AG10803 (cell line): ENCODE measurements at places on chromosomes 1 and 21.

- DNase-seq: no peak
Observed at GRCh38 chr1:211469113-211469512, 22.8 kb downstream of the RD3 start.

- no peak for DNase-seq
Observed at GRCh38 chr1:9119745-9120144, 9.2 kb downstream of the GPR157 start.

- peak; percentile 54 for DNase-seq
Observed at GRCh38 chr1:233269656-233270055, 25.9 kb downstream of the PCNX2 start.

DNA sequence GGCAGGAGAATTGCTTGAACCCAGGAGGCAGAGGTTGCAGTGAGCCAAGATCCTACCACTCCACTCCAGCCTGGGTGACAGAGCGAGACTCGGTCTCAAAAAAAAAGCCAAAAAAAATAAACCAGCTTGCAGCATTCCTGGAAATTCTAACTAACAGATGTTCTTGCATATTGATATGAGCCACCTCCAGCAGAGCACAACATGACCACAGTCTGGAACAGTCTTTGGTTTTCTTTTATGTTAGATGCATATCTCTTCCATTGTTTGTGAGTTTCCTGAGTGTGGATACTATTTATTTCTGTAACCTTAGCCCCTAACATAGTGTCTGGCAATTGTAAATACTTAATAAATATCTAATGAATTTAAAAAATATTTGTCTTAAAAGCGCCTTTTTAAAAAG is 23.9 kb downstream of the IFNAR1 start:
- DNase-seq: no peak

GRCh38 chr1:44334968-44335367 is 20.1 kb downstream of the ERI3 start:
- DNase-seq: no peak

- peak; percentile 15 for DNase-seq
Observed at GRCh38 chr21:30336596-30336995, 898 bp downstream of the KRTAP27-1 start.

DNA sequence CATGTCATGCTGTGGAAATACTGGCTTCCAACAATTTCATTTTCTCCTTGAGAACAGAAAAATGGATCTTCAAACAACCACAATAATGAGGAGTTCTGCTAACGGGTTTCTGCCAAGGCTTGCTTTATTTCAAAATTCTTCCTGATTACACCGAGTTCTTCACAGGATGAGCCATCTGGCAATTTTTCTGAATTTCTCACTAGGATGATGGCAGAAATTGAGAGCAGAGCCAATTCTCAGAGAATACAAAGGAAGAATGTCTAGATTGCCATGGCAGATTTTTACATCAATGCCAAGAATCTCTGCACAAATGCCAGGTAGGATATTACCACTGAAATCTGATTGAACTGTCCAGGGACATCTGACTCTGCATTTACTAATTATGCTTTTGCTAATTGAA is 619.0 kb upstream of the CHRM3 start:
- no peak for DNase-seq
